ENCODE measurements at places on chromosomes 11 and 22.

GRCh38 chr11:116406042-116406441 lies 366.7 kb downstream of the BUD13 start:
- DNase-seq: no peak

DNA sequence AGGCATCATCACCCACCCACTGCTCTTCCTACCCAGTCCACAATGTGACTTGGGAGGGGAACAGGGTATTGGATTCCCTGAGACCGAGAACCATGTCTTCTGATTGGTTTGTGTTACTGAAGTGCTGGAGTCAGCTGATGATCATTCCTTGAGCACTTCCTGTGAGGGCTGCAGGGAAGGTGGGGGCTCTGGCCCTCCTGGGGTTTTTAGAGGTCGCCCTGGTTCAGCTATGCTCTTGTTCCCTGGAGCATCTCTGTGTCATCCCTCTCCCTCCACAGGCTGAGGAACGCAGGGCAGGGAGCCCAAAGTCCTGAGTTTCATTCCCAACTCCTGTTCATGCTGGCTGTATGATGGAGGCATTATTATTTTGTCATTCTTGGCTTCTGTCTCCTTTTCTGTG lies 6.7 kb downstream of the ZC3H7B start:
- no peak for DNase-seq

DNA sequence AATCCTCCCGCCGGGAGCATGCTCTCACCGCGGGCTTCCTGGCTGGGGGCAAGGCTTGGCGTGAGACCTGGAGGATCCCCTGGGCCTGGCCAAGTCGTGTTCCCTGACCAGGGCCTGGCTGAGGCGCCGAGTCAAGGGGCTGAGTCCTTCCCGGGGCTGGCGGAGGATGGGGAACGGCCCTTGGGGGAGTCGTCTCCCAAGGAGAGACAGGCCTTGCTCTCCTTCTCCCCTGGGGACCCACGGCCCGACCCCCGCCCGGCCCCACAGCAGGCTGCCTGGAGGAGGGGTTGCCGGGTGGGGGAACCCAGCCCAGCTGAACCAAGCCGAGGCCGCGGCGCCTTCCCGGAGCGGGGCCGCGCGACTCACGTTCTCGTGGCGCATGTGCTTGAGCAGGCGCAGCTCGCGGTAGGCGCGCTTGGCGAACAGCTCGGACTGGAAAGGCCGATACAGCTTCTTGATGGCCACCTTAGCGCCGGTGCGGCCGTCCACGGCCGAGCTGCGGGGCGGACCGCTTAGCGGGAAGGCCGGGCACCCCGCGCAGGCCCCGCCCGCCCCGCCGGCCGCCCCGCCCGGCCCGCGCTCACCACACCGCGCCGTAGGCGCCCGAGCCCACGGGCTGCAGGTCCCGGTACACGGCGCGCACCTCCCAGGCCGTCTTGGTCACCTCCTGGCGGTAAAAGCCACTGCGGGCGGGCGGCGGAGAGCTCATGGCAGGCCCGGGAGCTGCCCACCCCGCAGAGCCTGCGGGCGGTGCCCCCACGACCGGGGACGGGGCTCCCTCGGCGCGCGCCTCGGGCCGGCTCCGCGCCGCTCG lies 475 bp downstream of the MAPK12 start:
- no peak for DNase-seq

DNA sequence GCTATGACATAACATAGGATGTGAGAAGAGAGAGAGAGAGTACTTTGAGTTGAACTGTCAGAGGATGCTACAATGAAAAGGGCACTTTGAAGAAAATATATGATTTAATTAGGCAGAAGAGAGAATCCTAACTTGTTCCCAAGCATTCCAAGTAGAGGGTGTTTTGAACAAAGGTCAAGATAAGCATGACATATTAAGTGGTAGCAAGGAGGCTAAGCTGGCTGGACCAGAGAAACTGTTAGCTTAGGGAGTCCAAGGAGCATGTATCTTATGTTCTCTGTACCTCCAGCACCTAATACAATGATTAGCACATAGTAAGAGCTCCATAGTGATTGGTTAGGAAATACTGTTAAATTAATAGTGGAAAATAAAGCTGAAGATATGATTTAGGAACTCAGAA lies 479.6 kb downstream of the TMEM135 start:
- no peak for DNase-seq

GRCh38 chr11:15845261-15845660 lies 511.1 kb downstream of the SOX6 start:
- no peak for DNase-seq

DNA sequence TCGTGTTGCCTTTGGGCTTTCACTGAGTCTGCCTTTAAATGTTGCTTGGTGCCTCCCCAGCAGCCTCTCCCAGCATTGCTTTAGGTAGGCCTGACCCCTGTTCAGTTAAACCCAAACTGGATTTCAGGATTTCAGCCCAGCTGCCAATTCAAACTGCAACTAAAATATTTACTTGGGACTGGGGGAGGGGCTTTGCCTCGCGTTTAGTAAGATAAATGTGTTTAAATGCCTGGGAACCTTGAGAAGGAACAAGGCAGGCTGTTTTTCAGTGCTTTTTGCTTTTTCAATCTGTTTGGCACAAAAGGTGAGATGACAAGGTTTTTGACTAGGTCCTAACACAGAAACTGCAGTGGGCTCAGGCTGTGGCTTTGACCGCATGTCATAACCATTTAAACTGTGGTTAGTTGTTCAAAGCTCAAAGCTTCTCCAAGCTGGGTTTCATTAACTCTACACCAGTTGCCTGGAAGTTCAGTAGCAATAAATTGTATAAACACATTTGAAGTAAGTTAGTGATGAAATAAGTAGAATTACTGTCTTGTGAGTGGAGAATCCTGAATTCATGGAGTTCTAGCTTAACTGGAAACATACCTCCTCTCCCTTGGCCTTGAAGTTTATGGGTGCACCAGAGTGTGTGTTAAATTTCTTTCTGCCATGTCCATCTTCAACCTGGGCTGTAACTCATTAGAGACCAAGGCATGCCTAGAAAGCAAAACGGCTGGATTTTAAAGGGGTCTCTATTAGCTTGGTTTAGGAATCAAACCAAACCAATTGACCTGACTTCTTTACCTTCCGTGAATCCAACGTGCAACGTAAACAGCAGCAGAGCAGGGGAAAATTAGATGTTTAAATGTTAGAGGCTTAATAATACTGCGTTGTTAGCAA lies 3.6 kb downstream of the PKNOX2 start:
- peak; percentile 75 for DNase-seq

GRCh38 chr11:73347067-73347466 lies 29.1 kb upstream of the RELT start:
- DNase-seq: no peak

GRCh38 chr22:17724678-17725499 lies 49.4 kb downstream of the BID start:
- no peak for DNase-seq

DNA sequence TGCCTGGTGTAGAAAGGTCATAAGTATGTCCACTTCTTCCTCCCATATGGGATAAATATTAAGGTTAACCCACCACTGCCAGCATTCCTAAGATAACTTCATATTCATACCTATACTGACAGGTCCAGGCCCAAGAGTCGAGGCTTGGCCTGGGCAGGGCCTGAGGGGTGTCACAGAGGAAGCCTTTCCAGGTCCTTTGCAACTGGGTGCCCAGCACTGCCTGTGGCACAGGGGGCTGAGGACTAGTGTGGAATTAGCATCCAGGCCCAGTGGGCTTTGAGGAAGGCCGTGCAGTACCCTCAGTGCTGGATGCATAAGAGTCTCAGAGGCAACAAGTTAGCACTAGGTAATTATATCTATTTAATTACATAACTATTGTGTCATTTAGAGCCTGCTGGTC lies 65.4 kb downstream of the PKNOX2 start:
- no peak for DNase-seq

GRCh38 chr22:31833930-31834329 lies 80.1 kb downstream of the DEPDC5 start:
- no peak for DNase-seq

DNA sequence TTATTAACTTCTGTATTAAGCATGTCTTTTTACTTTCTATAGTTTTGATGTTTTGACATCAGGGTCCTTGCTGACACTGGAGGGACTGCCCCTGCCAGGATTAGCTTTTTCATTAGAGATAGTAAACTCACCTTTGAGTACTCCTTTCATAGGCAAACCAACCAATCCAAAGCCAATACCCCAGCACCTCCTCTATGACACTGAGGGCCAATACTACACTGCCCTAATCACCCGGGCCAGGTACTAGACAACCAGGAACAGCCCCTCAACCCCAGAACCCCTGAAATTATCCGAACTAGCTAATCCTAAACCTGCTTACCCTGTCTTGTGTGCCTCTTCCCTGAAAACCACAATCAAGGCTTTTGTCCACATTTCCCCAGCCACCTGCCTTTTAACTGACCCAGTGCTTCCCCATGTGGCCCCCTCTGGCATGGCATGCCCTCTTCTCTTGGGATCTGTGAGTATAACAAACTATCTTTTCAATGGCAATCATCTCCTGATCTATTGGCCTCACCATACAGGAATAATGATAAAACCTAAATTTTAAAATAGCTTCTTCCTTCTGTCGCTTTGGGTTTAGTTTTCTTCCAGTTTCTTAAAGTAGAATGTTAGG lies 31.2 kb downstream of the RAB6A start:
- no peak for DNase-seq
